Breast epithelium (tissue), 4 donors: ENCODE measurements at places on chromosomes 2 and 18.

GRCh38 chr2:224924631-224925030, 117.6 kb downstream of the DOCK10 start:
- DNase-seq = no peak

DNA sequence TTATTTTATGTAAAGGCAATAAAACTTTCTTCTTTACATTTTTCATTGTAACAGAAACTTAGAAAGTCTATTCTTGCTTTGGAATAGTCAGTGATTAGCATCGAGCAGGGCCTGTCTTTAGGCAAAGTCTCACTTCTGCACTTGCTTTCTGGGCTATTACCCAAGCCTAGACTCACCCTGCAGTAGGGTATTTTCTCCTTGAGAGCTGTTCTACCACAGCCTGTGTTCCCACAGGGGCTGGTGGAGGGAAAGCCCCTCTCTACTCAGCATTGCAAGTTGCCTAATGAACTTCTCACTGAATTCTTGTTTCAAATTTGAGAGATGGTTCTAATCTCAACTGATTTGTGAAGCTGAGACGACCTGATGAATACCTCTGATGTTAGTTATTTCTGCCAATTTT, 111.7 kb upstream of the KLHL14 start:
- no peak for DNase-seq

GRCh38 chr2:191352536-191352935, 107.3 kb downstream of the MYO1B start:
- DNase-seq = no peak

- no peak for DNase-seq
Observed at GRCh38 chr18:44758861-44759631, 78.4 kb downstream of the SETBP1 start.

DNA sequence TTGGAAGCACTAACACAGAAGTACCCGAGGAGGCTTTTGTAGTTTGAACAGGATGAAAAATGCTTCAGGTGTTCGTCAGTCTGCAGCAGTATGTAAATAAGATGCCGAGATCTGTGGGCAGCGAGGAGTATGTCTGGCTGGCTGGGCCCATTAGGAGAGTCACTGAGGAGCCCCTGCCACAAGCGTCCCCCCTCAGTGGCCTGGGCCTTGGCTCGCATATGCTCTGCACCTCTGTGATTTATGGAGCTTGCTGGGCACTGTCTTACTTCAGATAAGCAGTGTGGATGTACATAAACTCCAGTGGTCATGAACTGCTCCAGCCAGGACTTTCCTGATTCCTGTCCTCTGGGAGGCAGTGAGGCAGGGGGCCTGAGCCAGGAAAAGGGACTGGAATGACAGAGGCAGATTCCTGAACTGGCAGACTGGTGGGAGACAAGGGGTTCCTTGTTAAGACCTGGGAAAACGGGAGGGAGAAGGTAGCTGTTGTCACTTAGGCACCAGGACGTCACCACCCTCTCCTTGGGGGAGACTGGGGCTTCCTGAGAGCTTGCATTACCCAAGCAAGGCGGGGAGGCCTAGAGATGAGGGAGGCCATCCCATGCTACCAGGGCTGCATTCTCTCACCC, 46.0 kb downstream of the CELF4 start:
- no peak for DNase-seq

DNA sequence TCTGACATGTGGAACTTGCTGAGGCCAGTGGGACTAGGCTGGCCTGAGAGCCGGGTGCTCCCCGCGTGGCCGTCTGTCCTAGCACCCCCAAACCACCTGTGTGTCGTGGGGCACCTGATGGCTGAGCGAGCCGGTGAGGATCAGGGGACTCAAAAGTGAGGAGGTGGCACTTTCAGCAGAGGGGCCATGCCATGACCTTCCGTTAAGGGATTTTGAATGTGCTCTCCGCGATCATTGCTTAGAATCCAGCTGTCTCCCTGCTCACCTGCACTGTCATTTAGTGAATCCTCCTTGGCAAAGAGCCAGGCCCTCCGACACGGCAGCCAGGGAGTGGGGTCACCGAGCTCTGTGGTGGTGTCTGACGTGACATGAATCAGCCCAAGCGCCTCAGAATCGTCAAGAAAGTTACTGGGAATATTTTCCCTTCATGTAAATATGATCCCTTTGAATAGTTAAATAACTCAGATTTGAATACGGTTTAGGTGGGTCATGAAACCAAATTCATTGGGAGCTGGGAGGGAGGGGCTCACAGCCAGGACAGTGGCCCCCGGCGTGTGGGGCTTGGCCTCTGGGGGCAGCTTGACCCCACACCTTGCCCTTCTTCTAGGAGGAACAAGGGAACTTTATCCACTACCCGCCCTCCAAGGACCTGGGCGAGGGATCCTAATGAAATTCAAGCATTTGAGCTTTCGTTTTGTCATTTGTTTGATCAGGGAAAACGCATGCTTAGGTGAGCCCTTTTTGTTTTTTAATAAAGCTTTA, 9.5 kb downstream of the NFATC1 start:
- DNase-seq = no peak

GRCh38 chr2:174157053-174157452, 91.3 kb downstream of the OLA1 start:
- no peak for DNase-seq

DNA sequence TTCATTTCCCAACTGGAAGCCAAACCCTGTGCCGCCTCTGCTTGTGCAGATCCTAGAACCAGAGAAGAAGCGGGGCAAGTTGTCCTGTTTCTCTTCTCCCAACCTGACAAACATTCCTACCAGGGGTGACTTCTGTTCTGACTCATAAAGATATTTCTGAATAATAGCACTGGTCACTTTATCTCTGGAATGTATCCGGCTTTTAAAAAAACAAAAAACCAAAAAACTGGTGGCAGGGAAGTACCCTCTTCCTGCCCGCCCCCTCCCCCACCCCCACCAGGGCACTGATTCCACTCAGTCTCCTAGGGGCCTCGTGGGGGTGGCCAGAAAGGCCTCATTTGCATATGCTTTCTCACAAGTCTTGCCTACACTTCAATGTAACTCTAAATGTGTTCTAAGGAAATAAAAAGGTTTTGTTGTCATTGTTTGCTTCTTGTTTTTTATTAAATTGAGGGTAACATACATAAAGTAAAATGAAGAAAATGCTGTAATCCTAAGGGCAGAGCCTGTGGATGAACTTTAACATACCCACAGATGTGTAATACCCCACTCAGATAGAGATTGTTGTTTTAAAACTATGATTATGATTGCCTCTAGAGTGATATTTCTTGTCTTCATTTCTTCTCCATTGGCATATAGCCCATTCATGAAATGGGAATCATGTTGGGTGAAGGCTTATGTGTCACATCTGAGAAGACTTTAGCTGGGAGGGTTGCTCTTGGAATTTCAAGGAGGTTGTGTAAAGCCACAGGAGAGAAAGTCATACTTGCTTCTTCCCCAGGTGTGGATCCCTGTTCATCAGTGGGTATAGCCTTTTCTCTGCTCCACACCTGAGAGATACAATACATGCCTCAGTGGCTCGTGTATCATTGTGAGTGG, 5.3 kb upstream of the FOSL2 start:
- DNase-seq = no peak

GRCh38 chr2:241263061-241263460, 52.4 kb downstream of the HDLBP start:
- DNase-seq = no peak

- DNase-seq = no peak
Observed at GRCh38 chr2:44112096-44112495, 56.6 kb upstream of the PPM1B start.

DNA sequence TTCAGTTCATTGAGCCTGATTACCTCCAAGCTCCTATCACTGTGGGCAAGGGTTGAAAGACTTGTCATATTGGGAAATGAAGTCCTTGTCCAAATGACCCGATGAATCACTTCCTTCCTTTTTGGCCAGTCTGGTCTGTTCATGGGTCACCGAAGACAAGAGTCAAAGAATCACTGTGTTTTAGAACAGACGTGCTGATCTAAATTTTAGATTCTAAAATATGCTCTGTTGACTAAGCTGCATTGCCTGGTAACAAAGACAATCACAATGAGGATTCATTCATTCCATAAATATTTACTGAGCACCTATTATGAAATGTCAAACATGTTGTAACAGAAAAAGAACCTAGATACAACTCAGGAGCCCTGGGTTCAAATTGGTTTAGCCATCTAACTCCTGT, 99.4 kb upstream of the RND3 start:
- no peak for DNase-seq

DNA sequence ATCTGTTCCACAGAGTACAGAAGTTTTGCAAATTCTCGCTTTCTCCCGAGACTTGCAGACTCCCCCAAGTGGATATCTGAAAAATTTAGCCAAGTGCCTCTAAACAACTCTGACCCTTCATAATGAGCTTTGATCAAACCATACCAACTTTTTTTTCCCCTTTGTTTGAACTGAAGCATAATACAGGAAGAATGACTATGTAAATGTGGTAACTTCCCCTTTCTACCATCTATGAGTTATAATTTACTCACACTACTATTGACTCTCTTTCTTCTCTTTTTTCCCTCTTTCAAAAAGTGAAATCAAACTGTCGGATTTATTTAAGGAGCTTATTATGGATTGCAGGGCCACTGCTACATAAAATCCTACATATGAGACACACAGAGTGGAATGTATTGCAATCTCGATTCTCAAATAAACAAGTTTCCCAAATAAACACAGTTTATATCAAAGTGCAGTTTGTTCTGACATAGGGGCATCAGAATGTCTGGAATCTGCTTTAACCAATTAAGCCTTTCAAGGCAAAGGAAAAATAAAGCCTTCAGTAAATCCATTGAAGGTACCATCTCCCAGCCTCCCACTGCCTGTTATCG, 1.4 kb upstream of the ZNF804A start:
- no peak for DNase-seq

GRCh38 chr2:6418291-6418690, 447.4 kb downstream of the CMPK2 start:
- DNase-seq = no peak

DNA sequence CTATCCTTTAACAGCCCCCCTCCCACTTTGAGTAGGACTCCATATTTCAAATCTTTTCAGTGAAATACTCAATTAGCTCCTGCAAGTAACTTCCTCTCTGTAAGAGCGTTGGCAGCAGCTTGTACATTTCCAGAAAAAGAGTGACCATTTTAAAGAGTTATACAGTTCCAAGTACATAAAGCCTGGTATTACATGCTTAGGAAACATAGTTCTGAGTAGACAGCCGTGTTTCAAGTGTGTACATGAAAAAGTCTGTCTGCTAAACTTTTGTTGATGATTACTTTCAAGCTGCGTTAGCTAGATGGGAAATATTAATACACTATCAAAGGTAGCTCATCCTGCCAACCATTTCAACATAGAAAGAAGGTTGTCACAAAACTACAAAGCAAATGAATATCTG, 112.8 kb downstream of the ZNF521 start:
- DNase-seq = no peak

- DNase-seq = no peak
Observed at GRCh38 chr2:30417253-30417652, 29.8 kb upstream of the LCLAT1 start.

DNA sequence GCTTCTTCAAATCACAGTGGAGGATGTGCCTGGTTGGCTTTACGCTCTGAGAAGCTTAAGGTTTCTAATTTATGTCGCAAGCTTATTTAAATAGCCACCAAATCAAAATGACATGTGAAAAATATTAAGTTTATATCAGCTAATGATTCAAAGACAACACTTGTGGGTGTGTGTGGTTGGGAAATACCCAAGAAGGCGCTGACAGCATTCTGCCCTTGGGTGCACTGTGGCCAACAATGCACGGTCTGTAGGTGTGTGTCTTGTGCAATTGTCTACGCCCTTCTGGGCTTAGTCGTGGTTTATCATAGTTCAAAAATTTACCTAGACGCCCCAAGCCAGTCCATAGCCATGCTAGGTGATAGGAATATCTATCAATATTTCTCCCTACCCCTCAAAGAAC, 60.9 kb downstream of the KCTD1 start:
- peak; percentile 66 for DNase-seq

DNA sequence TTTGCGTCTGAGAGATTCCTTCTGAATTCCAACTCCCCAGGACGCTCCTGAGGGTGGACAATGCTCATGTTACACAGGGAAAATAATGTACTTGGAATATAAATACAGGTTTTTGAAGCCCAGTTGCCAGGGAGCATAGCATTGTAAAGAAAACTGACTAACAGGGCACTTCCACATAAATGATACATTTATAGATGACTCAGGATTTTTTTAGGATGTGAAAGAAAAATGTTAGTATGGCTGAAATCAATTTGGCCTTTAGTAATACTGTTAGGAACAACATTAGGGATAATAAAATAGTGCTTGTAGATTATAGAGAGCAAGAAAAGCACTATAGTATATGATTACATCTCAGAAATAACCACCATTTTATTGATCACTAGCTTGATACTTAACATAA, 23.6 kb downstream of the ZNF397 start:
- DNase-seq = no peak

DNA sequence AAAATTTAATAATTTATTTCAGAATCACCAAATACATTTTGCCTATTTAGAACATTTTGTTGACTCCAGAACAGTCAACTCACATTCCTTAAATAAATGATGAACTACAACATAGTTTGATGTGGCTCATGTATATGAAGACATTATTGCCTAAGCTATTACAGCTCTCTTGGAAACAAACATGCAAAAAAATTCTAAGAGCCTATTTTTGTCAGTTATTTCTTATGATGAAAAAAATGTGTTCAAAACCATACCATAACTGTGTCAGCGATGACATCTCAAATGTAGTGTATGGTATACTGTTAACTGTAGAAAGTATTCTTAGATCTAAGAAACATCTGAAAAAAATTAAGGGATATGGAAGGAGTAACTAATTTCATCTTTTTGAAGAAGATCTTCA, 6.3 kb upstream of the EMILIN2 start:
- no peak for DNase-seq

GRCh38 chr18:74489676-74490075, 6.5 kb upstream of the CNDP2 start:
- DNase-seq = no peak

GRCh38 chr2:231483398-231484329, 19.4 kb upstream of the NCL start:
- peak; percentile 22 for DNase-seq

DNA sequence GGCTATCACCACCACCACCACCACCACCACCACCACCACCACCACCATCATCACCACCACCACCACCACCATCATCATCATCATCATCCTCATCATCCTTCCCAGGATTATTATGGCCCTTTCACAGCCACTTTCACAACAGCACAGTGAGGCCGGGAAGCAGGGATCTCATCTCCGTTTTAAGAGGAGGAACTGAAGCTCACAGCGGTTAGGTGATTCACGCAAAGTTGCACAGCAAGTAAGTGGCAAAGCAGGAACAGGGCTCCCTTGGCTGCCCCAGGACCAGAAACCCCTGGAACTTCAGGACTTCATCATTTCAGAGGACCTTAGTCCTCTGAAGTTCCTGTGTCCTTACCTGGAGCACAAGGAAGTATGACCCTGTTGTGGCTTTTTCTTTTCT, 26.8 kb downstream of the MRPL35 start:
- DNase-seq = no peak
